NT2/D1 (cell line): ENCODE measurements at places on chromosomes 12 and 14.
A peak's percentile ranks its signal among the peaks of the same experiment; 100 is the strongest.

- DNase-seq = peak; percentile 47
These were observed 85.0 kb downstream of the TMTC1 start for GRCh38 chr12:29698756-29699155.

DNA sequence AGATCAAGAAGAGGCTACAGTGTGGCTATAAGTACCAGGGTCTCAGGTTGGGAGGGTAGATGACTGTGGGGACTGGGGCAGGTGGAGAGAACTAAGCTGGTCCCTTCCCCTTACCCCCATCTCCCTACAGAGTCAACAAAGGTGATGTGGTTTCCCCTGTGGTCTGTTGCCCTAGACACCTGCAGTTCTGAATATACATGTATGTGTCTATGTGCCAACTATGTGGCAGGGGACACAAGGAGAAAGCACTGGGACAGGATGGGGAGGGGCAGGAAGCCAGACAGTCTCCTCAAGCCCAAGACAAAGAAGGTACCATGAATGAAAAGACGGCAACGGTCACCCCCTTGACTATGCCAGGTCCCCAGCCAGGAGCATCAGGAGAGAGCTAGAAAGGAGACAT lies 4.5 kb upstream of the HDAC7 start:
- DNase-seq = no peak

DNA sequence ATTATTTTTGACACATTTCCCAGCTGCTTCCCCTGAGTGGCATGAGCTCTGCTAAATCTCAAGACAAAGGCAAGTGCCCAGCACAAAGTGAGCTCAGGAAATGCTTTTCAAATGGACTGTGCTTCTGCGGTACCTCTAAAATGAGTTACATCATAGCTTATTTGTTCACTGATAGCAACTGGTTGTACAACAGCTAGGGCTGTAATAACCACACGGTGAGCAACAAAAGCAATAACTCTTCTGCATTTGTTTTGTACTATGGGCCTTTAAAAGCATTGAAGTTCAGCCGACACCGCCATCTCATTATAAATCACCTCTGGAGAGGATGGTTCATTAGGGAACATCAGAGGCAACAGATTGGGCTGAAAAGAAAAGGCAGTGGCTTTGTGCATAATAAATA lies 475.0 kb downstream of the GLT1D1 start:
- no peak for DNase-seq

DNA sequence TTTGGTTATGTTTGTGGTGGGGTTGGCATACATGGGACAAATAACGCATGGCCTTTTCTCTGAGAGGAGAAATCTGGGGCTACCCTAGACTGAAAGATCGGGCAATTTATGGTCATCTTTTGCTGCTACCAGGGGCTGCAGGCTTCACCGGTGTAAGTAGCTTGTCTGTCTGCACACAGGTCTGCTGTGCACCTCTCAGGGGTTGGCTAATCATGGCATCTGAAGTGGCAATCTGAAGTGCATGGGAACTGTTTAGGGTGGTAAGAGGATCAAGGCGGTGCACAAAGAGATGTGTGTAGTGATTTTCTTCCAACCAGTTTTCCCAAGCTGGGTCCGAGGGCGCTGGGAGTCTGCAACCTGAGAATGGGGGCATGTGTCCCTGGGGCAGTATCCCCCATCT lies 141.3 kb downstream of the EMP1 start:
- DNase-seq = no peak

- peak; percentile 22 for DNase-seq
These were observed 694 bp downstream of the AKAP5 start for GRCh38 chr14:64465831-64466554.

DNA sequence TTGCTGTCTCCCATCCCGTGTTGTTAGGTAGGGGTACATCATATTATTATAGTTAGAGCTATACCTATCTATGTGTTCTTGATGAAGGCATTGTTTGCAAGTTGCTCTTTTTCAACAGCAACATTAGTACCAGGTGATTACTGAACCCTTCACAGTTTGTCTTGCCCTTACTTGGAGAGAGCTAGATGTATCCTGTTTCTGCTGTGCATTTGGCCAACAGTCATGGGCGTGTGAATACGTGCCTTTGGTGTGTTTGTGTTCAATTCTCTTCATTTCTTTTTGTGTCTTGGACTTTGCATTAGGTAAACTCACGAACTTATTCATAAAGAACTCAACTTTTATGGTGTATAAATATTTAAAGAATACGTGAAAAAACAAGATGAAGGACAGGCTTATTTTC lies 14.3 kb downstream of the ARF6 start:
- DNase-seq = no peak
